ENCODE measurements at places on chromosomes 3 and 15.

GRCh38 chr15:44598892-44599291 lies 61.9 kb downstream of the EIF3J start:
- DNase-seq, result no peak

DNA sequence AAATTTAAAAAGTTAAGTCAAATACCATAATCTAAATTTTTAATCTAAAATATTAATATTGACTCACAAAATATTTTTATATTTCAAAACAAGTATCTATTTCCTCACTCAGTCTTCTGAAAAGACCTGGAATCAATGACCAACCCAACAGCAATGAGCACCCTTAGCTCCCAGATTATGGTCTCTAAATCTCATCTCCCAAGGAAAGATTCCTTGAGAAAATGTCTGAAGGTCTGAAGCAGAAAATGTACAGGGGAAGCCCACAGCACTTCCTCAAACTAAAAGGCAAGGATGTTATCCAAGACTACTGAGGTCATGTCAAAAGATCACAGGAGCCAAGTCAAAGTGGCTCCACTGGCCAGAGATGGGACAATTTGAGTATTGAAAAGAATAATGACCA lies 51.0 kb upstream of the SLCO2A1 start:
- DNase-seq, result no peak

- DNase-seq, result no peak
Measured at GRCh38 chr3:13024765-13025065, 48.5 kb downstream of the IQSEC1 start.

DNA sequence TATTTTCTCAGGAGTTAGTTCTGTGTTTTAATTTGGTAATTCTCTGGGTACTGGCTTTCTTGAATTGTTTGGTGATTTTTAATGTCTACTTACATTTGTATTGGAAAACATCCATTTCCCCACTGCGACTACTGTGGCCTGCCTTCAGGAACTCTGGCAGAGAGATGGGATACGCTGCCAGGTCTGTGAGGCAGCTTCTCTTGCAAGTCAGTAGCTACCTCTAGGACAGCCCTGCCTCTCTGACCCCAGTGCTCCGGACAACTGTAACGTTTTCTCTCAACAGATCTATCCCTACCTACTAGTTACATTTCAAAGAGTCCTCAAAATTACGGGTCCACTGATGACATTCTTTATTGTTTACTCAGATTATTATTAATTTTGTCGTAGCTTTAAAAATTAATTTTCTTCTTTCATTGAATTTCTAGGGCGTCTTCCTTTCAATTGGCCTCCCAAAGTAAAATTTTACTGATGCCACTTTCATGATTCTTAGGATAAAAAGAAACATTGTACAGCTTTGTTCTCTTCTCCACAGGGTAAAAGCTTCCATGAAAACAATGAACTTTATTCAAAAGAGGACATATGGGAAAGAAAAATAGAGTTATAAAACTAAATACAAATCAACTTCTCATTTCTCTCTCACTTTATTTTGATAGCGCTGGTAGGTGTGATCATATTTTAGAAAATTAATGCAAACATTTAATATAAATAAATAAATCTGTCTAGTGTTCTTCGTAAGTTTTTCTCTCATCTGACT lies 123.2 kb upstream of the GOLGA8J start:
- DNase-seq, result no peak

DNA sequence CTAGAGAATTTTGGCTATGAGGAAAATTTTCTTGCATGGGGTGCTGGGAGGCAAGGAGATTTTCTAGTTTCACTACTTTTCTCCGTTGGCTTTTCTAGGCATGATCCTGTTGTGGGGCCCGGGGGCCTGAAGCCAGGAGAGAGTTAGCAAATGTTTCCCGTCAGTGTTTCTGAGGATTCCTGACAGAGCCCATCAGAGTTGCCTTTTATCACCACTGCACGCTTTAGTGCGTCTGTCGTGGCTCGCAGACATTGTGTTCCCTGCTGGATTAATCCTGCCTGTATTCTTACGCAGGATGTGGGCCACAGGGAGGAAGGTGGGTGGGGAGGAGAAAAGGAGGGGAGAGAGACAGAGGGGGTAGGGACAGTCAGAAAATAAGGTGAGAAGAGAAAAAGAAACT lies 18.1 kb upstream of the BOC start:
- DNase-seq, result no peak

GRCh38 chr3:186628756-186629155 lies 11.4 kb upstream of the FETUB start:
- no peak for DNase-seq

DNA sequence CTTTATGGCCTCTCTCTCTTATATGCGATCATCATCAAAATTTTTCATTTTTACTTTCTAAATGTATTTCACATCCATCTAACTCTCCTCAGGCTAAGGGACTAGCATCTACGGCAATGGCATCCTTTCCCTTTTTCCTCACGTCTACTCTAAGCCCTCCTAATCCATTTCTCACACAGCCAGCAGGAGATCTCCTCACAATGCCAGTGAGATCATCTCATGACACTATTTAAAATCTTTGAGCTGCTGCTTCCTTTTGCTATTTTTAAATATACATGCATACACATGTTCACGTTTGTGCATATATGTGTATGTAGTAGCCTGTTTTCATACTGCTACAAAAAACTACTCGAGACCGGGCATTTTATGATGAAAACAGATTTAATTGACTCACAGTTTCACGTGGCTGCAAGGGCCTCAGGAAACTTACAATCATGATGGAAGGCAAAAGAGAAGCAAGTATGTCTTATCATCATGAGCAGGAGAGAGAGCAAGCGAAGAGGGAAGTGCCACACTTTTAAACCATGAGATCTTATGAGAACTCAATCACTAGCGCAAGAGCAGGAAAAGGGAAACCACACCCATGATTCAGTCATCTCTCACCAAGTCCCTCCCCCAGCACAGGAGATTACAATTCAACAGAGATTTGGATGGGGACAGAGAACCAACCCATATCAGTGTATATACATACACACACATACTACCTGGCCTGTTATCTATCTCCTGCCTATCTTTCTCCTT lies 599.2 kb upstream of the ROBO1 start:
- DNase-seq, result no peak

DNA sequence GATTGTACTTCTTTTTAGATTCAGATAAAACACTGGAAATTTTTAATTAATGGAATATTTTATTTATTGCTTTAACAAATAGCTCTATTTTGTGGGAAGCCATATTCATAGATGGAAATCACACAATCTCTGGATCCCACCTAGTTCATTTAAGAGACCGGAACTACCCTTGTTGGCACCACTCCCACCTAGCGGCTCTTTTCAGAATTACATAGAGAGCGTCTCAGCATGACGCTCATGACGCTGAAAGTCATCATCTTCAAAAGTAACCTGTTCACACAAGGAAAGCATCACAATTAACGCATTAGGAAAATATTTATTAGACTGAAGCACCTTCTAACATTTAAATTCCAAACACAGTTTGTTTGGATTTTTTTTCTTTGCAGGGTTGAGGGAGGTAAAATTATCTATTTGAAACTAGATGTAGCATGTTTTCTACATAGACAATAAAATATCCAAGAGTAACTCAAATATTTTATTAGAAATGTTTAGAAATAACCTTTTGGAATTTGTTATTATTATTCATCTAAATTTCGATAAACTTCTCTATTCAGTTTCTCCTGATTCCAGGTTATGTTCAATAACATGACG lies 214.9 kb upstream of the ARRDC4 start:
- no peak for DNase-seq

DNA sequence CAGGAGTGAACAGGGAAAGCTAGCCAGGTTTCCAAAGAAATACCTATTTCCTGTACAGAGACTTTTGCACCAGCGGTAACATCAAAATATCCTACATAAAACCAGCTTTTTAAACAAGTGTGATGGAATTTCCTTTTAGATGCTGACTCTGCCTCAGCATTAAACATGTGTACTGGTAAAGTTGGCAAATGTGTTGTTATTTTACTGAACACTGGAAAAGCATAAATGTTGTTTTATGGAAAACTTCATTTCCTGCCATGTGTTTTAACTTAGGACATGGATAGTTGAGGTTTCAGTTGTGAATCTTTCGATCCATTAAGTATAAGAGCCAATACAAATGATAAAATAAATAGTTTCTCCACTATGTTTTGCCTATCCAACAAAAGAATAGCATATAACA lies 15.7 kb downstream of the OXNAD1 start:
- DNase-seq, result no peak

- DNase-seq, result no peak
Measured at GRCh38 chr3:172688588-172688987, 22.3 kb downstream of the NCEH1 start.

DNA sequence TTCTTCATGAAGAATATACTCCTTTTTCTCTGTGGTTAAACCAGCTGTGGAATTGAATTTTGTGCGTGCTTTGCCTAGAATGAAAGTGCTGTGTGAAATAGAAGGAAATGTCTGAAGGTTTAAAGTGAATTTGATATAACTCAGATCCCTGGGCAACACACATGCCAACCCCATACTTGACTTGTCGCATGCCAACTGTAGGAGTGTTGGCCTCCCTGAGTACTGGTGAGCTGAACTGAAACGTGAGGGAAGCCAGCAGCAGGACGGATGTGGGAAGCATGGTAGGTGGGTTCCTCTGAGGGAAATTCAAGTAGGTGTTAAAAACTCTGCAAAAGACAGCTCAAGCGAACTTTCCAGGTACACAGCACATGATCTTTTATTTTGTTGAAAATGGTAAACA lies 14.7 kb downstream of the FAN1 start:
- no peak for DNase-seq

GRCh38 chr15:101092867-101093202 lies 159.0 kb downstream of the CHSY1 start:
- no peak for DNase-seq

DNA sequence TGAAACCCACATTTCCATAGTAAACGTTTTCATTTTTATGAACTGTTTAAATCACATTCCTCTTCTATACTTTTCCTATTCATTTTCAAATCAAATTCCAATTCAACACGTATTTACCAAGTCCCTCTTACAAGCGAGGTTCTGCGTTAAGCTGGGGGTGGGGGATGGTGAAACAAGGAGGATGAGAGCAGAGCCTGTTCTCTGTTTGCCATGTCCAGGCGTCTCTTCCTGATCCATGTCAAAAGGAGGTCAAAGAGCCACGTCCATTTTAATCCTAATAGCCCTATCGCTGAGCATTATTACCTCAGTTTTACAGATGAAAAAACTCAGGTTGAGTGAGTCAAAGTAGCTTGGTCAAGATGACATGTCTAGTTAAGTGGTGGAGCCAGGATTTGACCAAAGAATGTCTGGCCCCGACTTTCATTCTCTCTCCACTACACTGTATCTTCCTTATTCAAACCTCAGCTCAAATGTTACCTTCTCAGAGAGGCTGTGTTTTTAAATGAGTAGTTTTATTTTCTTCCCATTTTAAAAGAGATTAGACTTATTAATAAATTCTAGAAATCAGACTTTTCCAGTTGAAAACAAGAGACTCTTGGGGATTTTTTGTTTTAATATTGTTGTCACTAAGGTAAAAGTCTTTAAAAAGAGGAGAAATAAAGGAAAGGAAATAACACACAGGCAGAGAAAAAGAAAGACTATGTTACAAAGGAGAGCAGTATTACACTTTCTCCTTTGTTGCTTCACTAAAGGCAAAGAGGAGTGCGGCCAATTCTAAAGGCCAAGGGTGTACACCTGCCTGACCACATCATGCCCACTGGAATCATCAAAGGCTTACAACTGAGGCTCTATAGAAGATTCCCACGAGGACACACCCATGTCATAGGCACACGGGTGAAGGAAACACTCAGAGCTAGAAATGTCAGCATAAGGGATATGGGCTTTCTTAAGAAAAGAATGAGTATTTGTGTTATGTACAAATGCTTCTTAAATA lies 42.4 kb downstream of the MYO5A start:
- DNase-seq, result no peak

DNA sequence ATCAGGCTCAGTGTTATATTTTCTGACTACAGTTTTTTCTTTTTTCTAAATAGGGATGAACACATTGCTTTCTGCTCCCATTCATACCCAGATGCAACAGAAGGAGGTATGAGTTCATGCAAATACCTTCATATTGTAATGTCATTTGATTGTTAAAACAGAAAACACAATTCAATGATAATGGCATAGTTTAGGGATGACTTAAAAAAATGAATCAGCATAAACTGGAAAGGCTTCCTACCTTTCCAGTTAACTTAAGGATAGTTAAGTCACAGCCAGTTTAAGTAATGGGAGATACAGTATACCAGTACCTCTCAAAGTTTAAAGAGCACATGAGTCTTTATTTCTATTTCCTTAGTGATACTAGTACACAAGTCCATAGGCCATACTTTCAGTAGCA lies 24.9 kb downstream of the KNL1 start:
- no peak for DNase-seq

GRCh38 chr3:16309558-16309957 lies 44.5 kb downstream of the OXNAD1 start:
- no peak for DNase-seq

DNA sequence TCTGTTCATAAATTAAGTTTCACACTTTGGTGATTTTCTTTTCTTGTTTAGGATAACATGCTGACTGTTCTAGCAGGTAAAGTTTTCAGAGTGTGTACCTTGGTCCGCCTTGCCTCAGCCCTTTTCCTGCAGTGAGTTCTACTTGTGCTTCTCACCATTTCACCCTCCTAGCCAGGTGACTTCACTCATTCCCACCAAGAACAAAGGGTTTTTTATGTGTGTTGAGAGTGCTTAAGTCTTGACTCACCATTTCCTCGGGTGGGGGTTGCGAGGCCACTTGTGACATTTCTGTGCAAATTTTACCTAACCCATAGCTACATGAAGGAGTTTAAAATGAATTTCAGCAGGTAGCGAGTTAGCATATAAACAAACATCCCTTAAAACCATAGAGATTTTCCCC lies 81.4 kb downstream of the C3orf38 start:
- no peak for DNase-seq

GRCh38 chr3:53833053-53833645 lies 13.1 kb downstream of the CHDH start:
- DNase-seq, result no peak

DNA sequence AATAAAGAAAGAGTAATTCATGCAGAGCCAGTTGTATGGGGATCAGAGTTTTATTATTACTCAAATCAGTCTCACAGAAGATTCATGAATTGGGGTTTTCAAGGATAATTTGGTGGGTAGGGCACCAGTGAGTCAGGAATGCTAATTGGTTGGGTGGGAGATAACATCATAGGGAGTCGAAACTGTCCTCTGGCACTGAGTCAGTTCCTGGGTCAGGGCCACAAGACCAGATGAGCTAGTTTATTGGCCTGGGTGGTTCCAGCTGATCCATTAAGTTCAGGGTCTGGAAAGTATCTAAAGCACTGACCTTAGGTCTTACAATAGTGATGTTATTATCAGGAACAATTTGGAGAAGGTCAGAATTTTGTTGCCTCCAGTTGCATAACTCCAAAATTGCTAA lies 998.6 kb upstream of the EPHA6 start:
- DNase-seq, result no peak

- DNase-seq, result no peak
Measured at GRCh38 chr3:82938821-82939328, 1177.4 kb upstream of the GBE1 start.

GRCh38 chr3:128502712-128503111 lies 9.7 kb upstream of the GATA2 start:
- DNase-seq, result no peak

DNA sequence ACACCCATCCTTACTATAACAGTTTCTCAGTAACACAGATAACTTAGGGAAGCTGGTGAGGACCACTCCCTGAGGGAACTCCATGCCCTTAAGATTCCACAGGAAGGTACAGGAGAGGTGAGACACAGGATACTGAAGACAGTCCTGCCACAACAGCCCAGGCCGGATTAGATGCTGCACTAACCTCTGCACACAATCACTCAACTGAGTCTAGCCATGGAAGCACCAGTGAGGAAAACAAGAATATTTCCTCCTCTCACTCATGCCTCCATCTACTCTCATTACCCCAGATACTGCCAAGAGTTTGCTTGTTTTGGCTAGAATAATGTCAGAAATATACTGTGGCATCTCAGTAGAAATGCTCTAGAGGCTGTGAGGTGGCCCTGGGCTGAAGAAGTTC lies 3.7 kb downstream of the ANO10 start:
- no peak for DNase-seq
